ENCODE measurements at places on chromosomes 3 and 15.

- no peak for DNase-seq
Observed at GRCh38 chr3:122488262-122488973, 26.3 kb downstream of the KPNA1 start.

DNA sequence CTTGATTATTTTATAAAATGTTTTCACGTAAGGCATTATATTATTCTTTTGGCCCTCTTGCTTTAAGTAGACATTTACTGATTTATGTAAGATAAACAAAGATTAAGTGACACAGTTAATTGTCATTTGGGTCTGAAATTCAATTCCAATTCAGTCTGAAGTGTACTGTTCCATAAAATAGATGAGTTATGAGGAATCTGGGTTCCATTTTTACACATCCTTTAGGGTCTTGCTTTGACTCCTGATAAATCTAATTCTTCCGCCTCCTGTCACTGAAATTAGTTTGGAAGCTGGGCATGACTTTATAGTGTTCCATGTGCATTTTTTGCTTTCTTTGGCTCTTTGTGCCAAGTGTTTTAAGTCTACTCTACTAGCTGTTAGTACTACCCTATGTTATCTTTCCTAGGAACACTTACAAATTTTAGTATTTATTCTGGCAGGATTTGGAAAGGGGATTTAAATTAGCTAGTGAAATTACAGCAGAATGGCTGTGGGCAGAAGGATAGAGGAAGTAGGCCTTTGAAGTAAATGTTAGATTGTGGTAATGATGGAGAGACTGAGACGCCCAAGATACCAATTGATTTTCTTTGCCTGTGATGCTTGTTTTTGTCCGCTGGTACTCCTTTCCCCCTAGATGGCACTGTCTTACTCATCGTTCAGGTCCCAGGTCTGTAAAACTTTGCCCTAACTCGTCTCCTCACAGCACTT lies 14.3 kb downstream of the ARL8B start:
- no peak for DNase-seq

GRCh38 chr15:58308742-58309355 lies 122.9 kb upstream of the LIPC start:
- DNase-seq = no peak

GRCh38 chr15:31042751-31043150 lies 51.3 kb upstream of the MTMR10 start:
- no peak for DNase-seq

DNA sequence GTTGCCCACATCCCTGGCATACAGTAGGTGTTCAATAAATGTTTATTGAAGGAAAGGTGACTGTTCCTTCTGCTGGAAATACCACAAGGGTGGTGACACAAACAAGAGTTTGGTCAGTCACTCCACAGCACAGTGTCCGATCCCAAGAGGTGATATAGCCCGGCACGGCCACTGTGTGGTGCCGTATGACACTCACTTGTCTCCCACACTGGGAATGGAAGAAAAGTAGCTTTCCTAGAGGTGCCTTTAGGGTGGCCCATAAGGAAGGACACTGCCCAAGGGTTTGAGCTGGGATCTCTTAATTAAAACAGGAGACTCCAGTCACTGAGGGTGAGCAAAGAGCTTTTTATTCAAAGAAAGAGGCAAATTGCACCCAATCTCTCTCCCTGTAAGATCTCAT lies 40.5 kb downstream of the TGM4 start:
- DNase-seq = no peak

DNA sequence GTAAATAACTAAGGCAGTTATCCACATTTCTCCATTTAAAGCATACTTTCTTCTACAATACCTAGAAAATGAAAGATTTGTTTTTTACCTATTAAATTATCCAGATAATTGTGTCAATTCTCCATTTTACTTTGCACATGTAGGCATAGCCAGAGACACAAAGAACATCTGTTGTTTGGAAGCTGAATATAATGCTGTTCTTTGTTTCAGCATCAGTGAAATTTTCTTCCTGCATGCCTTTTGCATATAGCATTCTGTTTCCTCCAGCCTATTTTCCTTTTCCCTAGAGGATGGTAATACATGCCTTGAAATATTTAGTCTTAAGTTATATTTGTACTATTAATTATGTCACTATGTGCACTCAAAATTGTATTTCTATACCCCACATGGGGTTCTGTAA lies 233.7 kb downstream of the CNTN6 start:
- no peak for DNase-seq

DNA sequence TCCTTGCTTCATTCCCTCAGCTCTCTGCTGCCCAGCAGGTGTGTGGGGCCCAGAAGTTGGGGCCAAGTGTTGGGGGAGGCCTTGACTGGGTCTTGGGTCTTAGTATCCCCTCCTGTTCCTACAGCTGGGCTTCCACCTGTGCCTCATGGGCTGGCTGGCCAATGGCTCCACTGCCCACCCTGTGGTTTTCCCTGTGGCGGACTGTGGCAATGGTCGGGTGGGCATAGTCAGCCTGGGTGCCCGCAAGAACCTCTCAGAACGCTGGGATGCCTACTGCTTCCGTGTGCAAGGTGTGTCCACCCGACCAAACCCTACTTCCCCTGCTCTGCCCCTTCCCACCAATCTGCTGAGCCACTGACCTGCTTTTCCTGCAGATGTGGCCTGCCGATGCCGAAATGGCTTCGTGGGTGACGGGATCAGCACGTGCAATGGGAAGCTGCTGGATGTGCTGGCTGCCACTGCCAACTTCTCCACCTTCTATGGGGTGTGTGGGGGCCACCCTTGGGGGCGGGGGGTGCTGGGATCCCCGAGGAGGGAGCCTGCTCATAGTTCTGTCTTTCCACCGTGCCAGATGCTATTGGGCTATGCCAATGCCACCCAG lies 10.9 kb downstream of the NT5DC2 start:
- no peak for DNase-seq

DNA sequence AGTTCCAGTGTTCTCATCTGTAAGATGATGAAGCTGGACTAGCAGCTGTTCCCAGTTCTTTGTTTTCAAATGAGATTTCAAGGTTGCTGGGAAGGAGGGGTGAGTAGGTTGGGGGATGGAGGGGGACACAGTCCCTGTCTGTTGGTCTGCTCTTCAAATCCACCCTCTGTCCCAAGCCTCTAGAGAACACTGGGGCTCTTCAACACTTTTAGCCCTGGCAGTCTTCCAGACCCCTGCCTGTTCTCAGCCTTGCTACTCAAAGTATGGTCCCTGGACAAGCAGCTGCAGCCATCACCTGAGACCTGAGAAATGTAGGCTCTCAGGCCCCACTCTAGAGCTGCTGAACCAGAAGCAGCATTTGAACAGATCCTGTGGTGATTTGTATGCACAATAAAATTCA lies 41.3 kb downstream of the NEK11 start:
- DNase-seq = peak; percentile 89

DNA sequence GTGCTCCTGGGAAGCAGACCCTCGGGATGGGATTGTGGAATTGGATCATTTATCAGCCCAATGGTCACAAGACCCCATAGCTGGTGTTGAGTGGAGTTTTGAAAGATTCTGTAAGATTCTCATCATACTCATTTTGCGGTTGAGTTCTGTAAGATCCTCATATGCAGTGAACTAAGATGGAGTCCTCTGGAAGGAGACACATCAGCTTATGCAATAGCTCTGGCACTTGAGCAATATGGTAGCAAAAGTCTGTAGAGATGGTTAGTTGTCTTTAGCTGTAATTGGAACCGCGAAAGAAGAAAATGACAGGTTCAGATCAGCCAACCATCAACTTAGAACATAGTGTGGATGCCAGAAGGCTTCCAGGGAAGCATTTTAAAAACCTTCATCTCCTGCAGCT lies 184.5 kb upstream of the TSC22D2 start:
- no peak for DNase-seq

DNA sequence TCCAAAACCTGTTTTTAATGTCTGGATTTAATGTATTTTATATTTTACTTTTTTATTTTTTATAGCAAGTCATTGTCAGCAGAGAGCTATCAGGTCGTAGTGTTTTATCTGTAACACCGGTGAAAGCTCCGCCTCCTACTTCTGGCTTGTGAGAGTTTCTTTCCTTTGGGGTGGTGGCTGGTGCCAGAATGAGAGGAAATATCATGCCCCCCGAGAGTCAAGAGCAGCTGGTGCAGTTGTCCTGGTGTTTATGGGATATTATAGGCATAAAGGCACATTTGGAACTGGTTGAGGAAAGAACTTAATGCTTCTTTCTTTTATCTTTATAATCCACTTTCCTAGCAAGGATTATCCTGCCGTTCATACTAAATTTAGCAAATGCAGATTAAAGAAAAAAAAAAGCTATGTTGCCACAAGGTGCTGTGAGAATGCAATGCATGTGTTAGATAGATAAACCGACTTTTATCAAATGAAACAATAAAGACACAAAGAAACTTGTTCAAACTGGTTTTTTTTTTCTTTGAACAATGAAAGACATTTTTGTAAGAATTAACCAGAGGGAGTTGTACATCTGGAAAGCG lies 260.1 kb upstream of the PLSCR5 start:
- no peak for DNase-seq

DNA sequence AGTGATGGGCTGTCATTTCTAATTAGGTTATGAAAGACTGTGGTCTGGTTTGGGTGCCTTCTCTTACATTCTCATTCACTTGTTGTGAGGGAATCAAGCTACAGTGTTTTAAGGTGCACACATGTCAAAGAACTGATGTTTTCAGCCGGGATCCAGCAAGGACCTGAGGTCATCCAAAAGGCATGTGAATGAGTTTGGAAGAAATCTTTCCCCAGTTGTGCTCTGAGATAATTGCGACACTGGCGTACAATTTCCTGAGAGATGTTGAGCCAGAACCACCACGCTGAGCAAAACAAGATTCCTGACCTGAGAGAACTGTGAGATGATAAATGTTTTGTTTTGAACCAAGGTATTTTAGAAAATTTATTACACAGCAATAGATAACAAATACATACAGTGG lies 295.3 kb upstream of the SLITRK3 start:
- no peak for DNase-seq

DNA sequence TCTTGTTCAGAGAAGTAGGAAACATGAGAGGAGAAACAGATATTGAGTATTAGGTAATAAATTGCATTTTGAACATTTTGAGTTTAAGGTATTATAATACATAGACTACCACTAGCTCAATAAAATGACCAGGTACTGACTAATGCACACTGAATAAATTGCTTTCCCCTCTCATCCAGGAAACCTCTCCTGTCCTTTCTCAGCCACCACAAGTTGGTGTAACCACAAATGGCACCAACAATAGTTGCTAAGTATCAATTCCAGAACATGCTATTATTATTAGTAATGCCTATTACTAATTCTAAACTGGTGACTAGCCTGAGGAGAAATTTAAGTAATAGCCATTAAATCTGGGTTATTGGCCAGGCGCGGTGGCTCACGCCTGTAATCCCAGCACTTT lies 47.3 kb upstream of the XRN1 start:
- no peak for DNase-seq

DNA sequence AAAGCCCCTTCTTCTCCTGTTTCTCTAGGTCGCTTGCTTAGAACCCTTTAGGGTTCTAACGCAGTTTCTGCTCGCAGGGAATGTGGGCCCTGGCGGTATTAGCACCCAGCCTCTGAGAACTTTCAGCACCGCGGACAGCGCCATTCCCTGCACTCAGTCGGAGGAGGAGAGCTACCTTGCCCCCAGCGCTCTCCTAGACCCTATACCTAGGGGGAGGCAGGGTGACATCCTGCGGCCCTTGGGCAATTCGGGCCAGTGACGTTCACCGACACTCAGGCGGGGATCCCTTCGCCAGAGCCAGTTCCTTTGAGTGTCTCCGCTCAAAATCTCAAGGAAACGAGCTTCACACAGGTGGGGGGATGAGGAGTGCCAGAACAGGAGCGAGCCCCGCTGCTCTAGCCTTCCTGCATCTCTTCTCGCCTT lies 1.3 kb downstream of the SLC7A14 start:
- no peak for DNase-seq

DNA sequence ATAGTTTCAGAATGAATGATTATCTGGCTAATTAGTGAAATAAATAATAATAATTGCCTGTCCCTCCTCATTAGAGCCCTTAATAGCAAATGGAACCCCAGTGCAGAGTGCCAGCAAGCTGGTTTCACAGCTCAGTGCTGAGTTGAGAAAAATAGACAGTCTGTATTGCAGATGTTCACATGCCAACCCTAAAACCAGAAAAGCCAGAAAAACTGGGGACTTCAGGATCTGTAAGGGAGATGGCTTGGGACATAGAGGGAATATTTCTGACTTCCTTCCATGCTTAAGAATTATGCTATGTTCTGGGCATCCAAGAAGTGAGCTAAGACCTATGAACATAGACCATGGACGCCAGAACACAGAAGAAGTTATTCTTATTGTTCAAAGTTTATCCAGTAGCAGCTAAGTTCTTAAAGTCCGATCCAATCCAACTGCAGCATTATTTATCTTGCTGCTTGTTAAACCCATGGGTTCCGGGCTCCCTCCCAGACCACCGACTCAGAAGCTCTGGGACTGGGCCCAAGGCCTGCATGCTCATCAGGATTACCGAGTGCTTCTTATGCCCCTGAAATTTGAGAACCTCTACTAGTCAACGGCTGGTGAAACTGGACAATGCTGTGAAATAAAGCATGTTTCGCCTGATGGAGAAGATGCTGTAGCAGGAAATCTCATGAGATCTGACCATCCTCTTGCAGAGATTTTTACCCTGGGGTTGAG lies 158.3 kb downstream of the FOXB1 start:
- DNase-seq = no peak

GRCh38 chr3:145959457-145960088 lies 201.4 kb downstream of the PLOD2 start:
- no peak for DNase-seq

- DNase-seq = no peak
Observed at GRCh38 chr3:86239946-86240345, 751.0 kb downstream of the VGLL3 start.

GRCh38 chr3:102936511-102937045 lies 501.8 kb downstream of the ZPLD1 start:
- DNase-seq = no peak

DNA sequence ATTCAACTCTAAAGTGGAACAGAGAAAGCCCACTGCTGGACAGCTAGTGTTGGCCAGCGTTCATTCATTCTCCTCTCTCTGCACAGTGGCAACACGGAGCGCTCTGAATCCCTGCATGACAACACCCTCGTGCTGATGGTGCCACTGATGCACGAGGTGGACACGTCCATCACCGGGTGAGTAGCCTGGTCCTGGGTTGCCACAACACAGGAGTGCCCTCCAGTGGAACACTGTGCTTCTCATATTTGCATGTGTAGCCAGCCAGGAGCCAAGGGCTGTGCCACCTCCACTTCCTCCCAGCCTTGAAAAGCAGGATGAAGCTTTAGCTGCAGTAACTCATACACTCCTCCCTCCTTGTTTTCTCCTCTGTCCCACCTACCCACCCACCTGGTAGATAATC lies 120.0 kb upstream of the CTDSPL start:
- DNase-seq = no peak

- DNase-seq = no peak
Observed at GRCh38 chr3:60774617-60775016, 476.6 kb downstream of the FHIT start.

- no peak for DNase-seq
Observed at GRCh38 chr3:63034101-63034500, 158.9 kb upstream of the CADPS start.

DNA sequence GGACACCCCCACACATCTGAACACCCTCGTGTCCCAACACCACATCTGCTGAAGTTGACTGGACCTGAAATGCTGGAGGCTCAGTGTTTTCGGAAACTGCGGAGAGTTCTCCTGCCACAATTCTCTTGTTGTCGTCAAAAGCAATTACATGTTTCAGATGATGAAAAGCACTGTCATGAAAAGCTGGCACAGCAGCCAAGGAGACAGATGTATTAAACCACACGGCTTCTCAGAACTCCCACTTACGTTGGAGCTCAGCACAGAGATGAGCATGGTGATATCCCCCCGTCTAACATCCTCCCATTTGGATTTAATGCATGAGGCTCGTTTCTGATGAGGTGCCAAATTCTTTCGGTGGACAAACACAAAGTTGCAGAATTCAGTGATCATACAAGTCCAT lies 180.1 kb downstream of the RORA start:
- DNase-seq = no peak

Measured in DMS79 (cell line).